WTC11 (cell line): ENCODE measurements at places on chromosomes 7 and 10.

GRCh38 chr10:105950410-105950809, 1214.1 kb downstream of the SORCS1 start:
- DNase-seq: peak; percentile 49

DNA sequence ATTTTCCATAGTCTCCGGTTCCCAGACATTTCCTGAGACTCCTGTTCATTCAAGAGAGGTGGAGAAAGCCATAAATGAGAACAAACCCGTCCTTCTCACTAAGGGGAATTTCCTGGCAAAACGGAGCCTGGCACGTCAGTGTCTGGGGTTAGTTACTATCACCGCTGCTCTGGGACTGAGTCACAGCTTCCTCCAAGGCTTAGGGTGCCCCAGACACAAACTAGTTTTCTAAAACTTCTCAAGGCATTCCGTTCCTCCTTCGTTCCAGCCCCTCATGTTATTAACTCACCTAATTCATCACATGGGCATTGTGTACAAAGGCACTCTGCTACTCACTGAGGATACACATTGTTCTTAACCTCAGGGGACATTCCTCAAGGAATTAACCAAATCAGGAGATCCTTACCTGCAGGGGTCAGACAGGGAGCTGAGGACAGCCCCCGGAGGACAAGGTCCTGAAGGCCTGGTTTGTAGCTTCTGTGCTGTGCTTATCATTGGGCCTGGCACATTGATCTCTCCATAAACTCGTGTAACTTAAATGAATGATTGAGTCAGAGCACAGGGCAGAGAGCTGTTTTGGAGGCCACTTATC, 103.0 kb upstream of the KLF6 start:
- DNase-seq: peak; percentile 37

DNA sequence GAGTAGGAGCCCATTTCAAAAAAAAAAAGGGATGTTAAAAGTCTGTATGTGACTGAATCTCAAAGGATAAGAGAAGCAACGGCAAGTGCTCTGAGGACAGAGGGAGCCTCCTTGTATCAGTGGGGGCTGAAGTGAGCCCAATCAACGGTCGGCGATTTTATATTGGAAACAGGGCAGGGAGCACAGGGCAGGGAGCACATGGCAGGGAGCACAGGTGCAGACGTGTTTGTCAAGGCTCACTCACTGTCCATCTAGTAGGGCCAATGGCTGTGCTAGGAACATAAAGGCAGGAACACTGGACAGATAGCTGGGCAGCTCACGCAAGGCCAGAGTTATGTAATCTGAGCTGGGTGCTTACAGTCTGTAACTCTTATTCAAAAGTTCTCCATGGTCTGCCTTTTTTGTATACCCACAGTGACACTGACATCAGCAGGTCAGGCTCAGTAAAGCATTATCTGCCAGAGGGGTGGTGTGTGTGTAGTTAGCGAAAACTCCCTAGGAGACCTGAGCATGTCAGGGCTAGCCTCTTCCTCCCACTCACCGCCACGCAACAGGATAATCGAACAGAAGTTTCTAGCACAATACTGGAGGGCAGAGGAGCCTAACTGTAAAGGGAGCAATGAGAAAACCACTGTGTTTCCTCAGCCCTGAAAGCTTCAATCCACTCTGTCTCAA, 15.4 kb downstream of the AKR1B1 start:
- DNase-seq: no peak

GRCh38 chr10:63106111-63106755, 26.9 kb upstream of the NRBF2 start:
- no peak for DNase-seq

- DNase-seq: no peak
Measured at GRCh38 chr10:69792341-69792740, 9.4 kb upstream of the COL13A1 start.

DNA sequence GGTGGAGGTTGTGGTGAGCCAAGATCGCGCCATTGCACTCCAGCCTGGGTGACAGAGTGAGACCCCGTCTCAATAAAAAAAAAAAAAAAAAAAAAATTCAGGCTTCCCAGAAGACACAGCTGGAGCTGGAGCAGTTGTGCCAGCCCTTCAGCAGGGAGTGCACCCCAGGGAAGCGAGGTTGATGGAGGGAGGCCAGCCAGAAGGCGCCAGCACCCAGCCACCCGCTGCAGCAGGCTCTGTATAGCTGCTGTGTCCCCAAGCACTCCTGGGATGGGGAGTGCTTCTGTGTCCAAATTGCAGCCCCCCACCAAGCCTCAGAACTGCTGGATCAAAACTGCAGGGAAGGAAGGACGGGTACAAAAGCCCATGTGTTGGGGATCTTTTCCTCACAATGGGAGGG, 47.8 kb downstream of the COBL start:
- no peak for DNase-seq

- DNase-seq: no peak
Measured at GRCh38 chr7:121519548-121520521, 123.7 kb upstream of the FAM3C start.

DNA sequence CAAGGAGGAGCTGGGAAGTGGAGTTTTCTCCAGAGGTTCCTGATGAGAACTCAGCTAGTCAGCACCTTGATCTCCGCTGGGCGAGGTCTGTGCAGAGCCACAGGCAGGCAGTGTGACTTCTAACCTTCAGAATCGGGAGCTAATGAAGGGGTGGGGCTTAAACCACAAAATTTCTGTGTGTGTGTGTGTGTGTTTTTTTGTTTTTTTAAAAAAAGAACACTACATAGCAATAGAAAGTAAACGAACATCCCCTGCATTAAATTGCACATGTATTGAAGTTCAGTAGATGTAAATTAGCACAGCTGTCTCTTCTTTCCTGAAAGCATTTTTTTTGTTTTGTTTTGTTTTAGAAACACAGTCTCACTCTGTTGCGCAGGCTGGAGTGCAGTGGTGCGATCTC, 46.2 kb downstream of the RBM17 start:
- DNase-seq: no peak

GRCh38 chr7:45240273-45240771, 82.7 kb downstream of the RAMP3 start:
- DNase-seq: no peak

- no peak for DNase-seq
Measured at GRCh38 chr10:4086131-4086898, 301.3 kb upstream of the KLF6 start.

- no peak for DNase-seq
Measured at GRCh38 chr7:44313016-44313415, 12.4 kb downstream of the CAMK2B start.

- no peak for DNase-seq
Measured at GRCh38 chr7:34337163-34337562, 320.9 kb upstream of the NPSR1 start.
